ENCODE measurements at places on chromosomes 6 and 20.

DNA sequence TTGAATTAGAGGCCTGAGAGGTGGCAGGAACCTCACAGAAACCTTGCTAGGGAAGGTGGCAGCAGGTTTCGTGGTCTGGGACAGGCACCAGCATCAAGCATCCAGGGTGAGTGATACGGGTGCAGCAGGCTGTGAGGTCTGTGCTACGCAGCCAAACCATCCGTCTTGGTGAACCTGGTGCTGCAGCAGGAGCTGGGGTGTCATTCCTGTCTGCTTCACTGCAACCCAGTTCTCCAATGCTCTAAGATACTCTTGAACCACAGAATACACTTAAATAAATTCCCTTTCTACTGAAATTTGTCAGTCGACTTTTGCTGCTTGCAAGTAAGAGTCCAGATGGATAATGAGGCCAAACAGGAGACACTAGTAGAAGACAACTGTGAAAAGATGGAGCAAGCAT lies 9.7 kb upstream of the CBLN4 start:
- H3K36me3 ChIP-seq = no peaks in the 10 kb centered on the region
- H3K4me1 ChIP-seq = no peaks in the 10 kb centered on the region

DNA sequence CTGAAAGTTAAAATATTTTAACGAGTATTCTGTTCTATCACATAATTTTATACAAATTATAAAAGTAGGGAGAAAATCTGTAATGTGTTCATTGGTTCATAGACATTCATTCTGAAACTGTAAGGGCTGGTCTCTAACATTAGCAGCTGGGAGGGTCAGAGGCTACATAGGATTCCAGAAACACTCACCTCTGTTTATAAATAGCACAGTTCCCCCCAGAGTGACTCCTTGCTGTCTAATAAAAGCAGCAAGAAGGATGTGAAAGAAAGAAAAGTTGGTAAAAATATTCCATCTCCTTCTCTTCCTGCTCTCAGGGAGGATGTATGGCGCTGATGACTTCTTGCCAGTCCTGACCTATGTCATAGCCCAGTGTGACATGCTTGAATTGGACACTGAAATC lies 25.3 kb upstream of the NAA20 start:
- H3K4me1 ChIP-seq = no peaks in the 10 kb centered on the region
- no peak for DNase-seq
- peaks cover 4% of the 10 kb centered on the region for H3K27me3 ChIP-seq
- no peak overlapping the region for H3K27ac ChIP-seq

GRCh38 chr20:50930139-50930975 lies 880 bp downstream of the ADNP start:
- peak overlapping the region; percentile 94 for H3K4me3 ChIP-seq
- no peak for DNase-seq
- H3K4me1 ChIP-seq = peaks cover 44% of the 10 kb centered on the region
- peaks cover 62% of the 10 kb centered on the region for H3K36me3 ChIP-seq

- H3K27me3 ChIP-seq = no peaks in the 10 kb centered on the region
- H3K4me3 ChIP-seq = no peak overlapping the region
- H3K4me1 ChIP-seq = no peaks in the 10 kb centered on the region
- no peaks in the 10 kb centered on the region for H3K36me3 ChIP-seq
- no peak for DNase-seq
Observed at GRCh38 chr6:23184351-23184750, 615.0 kb downstream of the HDGFL1 start.

- no peak for DNase-seq
- H3K27me3 ChIP-seq = peaks cover 26% of the 10 kb centered on the region
Observed at GRCh38 chr20:652615-653109, 338 bp downstream of the SRXN1 start.

DNA sequence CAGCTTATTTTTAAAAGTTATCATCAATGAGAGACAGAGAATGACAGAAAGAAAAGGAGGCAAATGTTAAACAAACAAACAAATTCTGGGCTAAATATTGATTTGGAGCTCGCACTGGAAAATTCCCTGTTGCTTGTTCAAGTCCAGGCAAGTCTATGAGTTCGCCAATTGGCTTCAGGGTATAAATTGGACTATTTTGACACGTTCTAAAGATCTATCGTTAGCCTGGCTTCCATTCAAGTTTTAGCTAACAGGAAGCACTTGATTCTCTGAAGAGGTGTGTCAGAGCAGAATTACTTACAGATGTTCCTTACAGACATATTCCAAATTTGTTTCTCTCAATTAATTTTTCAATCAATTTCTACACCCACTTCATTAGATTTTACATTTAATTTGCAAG lies 15.8 kb upstream of the RFPL4B start:
- no peak overlapping the region for H3K4me3 ChIP-seq
- DNase-seq = no peak
- no peak overlapping the region for H3K27ac ChIP-seq
- no peaks in the 10 kb centered on the region for H3K4me1 ChIP-seq
- no peaks in the 10 kb centered on the region for H3K36me3 ChIP-seq
- peaks cover 31% of the 10 kb centered on the region for H3K27me3 ChIP-seq

GRCh38 chr20:11020712-11021111 lies 346.9 kb upstream of the JAG1 start:
- no peak overlapping the region for H3K4me3 ChIP-seq
- no peaks in the 10 kb centered on the region for H3K4me1 ChIP-seq
- no peak overlapping the region for H3K27ac ChIP-seq
- H3K36me3 ChIP-seq = no peaks in the 10 kb centered on the region

GRCh38 chr6:41228616-41229015 lies 467 bp downstream of the TREML4 start:
- no peak overlapping the region for H3K4me3 ChIP-seq
- H3K4me1 ChIP-seq = no peaks in the 10 kb centered on the region
- H3K27ac ChIP-seq = no peak overlapping the region
- DNase-seq = peak; percentile 50
- peaks cover 31% of the 10 kb centered on the region for H3K27me3 ChIP-seq

DNA sequence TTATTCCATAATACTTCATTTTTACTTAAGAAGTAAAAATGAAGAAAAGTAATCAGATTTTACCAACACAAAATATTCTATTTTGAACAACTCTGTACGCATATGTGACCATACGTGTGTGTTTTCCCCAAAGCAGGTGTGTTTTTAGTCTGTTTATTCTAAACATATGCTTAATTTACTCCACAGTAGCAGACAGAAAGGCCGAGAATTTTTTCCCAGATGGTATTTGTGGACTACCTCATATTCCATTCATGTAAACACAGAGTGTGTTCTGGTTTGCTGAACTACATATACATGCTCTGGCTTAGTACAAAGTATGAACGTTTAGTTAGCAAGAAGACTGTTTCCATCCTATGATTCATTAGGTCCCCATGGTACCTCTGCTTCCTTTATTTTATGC lies 233.3 kb upstream of the RUNX2 start:
- no peak overlapping the region for H3K4me3 ChIP-seq
- DNase-seq = no peak
- no peaks in the 10 kb centered on the region for H3K27me3 ChIP-seq
- no peaks in the 10 kb centered on the region for H3K4me1 ChIP-seq

DNA sequence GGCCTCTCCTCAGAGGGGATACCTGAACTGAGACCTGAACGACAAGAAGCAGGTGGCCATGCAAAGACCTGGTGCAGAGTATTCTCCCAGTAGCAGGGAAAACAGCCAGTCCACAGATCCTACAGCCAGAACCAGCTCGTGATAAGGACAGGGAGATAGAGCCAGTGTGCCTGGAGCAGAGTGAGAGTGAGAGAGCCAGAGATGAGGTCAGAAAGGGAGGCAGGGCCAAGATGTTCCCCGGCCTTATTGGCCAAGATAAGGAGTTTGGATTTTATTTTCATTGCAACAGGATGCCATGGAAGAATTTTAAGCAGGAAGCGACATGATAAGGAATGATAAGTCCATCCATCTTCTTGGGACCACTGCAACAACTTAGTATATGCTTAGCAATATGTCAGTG lies 111.8 kb downstream of the UBE3D start:
- no peaks in the 10 kb centered on the region for H3K27me3 ChIP-seq
- peaks cover 3% of the 10 kb centered on the region for H3K36me3 ChIP-seq
- no peaks in the 10 kb centered on the region for H3K4me1 ChIP-seq
- no peak overlapping the region for H3K27ac ChIP-seq
- no peak overlapping the region for H3K4me3 ChIP-seq
- DNase-seq = no peak

DNA sequence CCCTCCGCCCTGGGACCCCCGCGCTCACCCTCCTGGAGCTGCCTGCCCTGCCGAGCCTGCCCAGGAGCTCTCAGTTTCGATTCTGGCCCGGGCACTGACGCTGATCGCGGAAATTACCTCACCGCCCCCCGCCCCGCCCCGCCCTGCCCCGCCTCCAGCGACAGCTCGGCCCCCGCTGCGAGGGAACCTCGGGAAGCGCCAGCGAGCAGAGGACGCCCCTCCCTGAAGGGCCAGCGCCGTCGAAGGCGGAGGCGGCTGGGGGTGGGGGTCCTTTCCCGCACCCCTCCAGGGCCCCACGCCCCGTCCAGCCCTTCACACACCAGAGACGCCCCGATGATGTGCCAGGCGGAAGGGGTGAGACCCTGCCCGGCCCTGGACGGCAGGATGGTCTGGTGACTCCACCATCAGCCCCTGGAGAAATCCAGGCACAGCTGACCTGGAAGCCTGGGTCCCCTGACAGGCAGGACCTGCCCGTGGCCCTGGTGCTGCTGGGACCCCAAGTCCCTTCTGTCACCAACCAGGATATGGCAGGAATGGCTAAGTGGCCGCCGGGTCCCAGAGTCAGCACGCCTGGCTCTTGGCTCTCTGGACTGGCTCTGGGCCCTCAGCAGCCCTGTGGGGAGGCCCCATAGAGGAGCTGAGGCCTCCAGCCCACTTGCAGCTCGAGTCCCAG lies at the start of gene HELZ2:
Gene HELZ2, minus strand, starts transcription at position 84 of the 673 bp plus-strand sequence. CDS start 1,854 bp downstream, outside the sequence.
- H3K27ac ChIP-seq = peak within 1 kb of the TSS; percentile 80
- peak; percentile 91 for DNase-seq
- H3K27me3 ChIP-seq = peaks cover 10% of the 10 kb centered on the region
- peaks cover 4% of the 10 kb centered on the region for H3K4me1 ChIP-seq
- H3K36me3 ChIP-seq = peaks cover 4% of the 10 kb centered on the region
- H3K4me3 ChIP-seq = peak within 1 kb of the TSS; percentile 86

GRCh38 chr20:48616481-48616880 lies 211.3 kb downstream of the PREX1 start:
- no peaks in the 10 kb centered on the region for H3K36me3 ChIP-seq
- peaks cover 6% of the 10 kb centered on the region for H3K4me1 ChIP-seq
- no peak overlapping the region for H3K4me3 ChIP-seq
- no peak overlapping the region for H3K27ac ChIP-seq

GRCh38 chr6:118134206-118134605 lies 227.1 kb downstream of the SLC35F1 start:
- H3K36me3 ChIP-seq = no peaks in the 10 kb centered on the region
- no peak overlapping the region for H3K4me3 ChIP-seq
- no peaks in the 10 kb centered on the region for H3K4me1 ChIP-seq
- H3K27me3 ChIP-seq = peaks cover 1% of the 10 kb centered on the region

DNA sequence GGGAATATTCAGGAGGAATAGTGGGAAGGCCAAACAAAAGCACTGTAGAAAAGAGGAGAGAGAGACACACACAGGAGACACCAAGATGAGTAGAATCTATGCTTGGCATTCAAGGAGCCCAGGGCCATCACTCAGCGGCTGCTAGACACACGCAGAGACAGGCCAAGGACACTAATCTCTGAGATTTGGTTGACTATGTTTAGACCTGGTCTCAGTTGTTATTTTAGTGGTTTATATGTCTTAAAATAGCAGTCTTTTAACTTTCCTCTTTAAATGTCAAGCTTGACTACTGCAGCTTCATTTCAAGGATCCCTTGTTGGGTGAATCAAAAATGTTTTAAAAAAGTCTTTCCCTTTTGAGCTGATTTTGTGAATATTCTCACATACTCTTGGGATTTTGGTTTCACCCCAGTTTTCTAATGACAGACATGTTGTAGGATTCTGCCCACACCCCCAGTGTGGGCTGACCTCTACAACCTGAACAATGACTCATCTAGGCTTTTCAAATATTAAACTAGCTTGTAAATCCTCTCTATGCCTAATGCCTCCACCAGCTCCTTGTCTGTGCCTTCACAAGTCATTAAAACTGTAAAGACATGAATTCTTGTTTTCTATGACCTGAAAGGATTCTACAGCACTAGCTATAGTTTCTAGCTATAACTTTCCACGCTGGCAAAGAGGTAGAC lies 142.7 kb upstream of the EXOC2 start:
- H3K4me3 ChIP-seq = no peak overlapping the region
- peaks cover 24% of the 10 kb centered on the region for H3K27me3 ChIP-seq
- DNase-seq = no peak
- peaks cover 2% of the 10 kb centered on the region for H3K36me3 ChIP-seq
- H3K27ac ChIP-seq = no peak overlapping the region

DNA sequence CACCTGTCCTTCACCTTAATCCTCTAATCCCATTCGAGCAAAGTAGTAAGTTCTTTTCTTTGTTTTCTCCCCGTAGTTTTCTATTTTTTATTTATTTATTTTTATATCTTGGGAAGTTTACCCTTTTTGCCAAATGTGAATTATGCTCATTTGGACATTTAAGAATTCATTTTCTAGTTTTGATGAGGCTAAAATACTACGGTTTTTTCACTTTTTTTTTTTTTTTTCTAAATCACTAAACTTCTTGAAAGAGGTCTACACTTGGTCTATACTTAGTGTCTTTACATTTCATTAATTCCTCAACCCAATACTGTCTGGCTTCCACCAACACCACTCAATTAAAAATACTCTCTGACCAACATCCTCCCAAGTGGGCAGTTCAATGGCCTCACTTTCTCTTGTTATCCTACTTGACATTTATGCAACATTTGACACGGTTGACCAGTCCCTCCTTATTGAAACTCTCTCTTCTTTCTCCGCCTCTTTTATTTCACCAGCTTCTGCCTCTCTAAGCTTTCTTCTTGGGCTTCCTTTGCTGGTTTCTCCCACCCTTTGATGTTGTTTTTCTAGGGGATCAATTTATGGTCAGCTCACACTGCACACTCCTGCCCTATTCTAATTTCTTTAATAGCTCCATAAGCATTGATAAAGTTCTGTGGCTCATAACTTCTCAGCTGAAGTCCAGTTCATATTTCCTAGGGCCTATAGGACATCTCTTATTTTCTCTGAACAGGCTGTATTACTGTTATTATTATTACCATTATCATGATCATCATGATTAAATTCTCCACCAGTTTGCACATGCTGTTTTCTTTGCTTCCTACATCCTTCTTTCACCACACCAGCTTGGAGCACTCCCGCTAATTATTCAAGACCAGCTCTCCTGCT lies 72.6 kb upstream of the CITED2 start:
- no peak for DNase-seq
- no peak overlapping the region for H3K27ac ChIP-seq
- no peaks in the 10 kb centered on the region for H3K27me3 ChIP-seq
- H3K4me1 ChIP-seq = peaks cover 23% of the 10 kb centered on the region
- peaks cover 2% of the 10 kb centered on the region for H3K36me3 ChIP-seq

GRCh38 chr6:33088931-33089620 lies 13.3 kb downstream of the HLA-DPB1 start:
- peaks cover 18% of the 10 kb centered on the region for H3K27me3 ChIP-seq
- H3K36me3 ChIP-seq = no peaks in the 10 kb centered on the region
- no peak overlapping the region for H3K27ac ChIP-seq
- peaks cover 3% of the 10 kb centered on the region for H3K4me1 ChIP-seq
- peak; percentile 43 for DNase-seq
- H3K4me3 ChIP-seq = no peak overlapping the region

DNA sequence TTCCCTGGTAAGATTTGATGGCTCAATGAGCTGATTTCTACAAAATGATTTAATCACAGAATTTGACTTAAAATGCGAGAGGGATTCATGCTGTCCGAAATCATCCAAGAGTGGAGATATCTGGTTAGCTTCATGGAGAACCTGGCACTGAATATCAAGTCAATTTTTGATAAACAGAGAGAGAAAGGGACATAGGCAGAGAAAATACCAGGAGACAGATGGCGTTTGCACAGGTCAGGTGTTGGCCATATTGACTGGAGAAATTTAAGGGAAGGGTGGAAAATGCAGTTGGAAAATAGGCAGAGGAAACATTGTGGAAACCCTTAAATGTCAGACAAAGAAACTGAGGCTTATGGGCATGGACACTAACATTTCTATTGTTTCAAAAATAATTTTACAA lies 47.0 kb downstream of the BCAS1 start:
- peaks cover 17% of the 10 kb centered on the region for H3K27me3 ChIP-seq
- no peak for DNase-seq
- no peak overlapping the region for H3K27ac ChIP-seq
- H3K4me3 ChIP-seq = no peak overlapping the region

Measured in activated CD4-positive, alpha-beta T cell treated with anti-CD3 and anti-CD28 coated beads, Interleukin-2, amount 10 ng/mL, durations not matched to agents 24 days and 14 days (primary cell).